A549 (cell line): ENCODE measurements at places on chromosomes 3 and 15.
A peak's percentile ranks its signal among the peaks of the same experiment; 100 is the strongest.

- DNase-seq: no peak
Observed at GRCh38 chr3:5115506-5116162, 6.5 kb upstream of the ARL8B start.

DNA sequence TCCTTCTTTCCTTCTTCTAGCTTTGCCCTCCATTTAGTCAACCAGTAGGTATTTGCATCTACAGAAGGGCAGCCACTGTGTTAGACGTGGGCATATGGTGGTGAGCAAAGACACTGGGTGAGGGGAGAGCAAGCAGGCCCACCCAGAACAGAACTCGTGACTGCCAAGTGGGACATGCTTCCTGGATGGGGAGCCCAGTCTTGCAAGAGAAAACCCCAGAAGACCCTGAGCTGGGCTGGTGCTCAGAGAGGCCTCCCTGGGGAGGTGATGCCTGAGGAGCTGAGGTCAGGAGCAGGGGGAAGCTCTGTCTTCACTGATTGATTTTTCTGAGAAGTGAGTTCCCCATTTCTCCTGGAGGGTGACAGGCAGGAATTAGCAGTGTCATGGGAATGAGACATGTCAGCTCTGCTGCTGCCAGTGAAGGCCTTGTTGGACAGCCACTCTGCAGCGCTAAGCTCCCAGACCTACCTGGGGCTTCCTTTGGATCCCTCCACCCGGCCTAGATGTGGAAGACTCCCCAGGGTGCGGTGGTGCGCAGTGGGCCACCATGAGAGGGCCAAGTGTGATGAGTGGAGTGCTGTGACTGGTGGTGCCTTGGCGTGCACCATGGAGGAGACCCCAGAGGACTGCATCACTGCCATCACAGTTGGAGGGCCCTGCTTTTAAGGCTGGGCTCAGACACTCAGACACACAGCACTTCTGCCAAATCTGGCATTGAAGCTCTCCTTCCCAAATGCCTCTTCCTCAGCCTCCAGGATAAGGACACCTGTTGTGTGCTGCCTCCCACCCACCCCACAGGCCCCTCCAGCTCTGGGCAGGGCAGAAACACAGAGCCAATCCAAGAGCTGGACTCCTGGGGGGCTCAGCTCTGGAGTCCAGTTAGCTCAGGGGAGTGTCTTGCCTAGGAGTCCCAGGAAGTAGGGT, 40.0 kb upstream of the TOPBP1 start:
- no peak for DNase-seq

DNA sequence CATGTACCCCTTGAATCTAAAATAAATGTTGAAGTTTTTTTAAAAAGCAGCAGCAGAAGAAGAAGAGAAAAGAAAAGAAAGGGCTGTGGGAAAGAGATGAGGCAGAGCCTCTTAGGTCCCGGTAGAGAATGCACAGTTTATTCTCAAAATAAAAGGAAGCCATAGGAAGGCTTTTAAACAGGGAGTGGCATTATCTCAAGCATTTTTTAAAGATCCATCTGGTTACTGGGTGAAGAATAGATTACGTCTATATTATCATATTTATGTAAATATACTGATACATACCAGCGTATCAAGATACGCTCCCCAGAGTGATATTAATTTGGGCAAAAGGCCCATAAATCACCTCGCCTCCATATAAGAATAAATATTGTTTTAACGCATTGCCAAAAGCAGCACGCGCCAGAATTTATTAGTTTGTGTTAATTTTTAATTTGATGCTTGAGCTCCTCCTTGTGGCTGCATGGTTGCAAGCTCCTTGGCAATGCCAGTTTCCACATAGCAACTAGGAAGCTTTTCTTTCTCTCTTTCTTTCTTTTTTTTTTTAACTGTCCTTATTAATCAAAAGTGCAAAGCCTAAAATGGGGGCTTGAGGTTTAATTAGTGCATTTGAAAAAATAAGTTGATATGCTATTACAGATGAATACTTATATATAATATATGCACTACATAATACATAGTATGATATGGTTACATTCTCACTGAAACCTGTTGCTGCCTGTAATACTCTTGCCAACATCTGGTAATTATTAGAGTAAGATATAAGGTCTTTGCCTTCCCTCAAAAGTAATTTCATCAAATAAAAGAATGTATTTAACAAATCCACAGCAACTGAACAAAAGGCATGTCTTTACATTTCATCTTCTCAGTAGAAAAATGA, 242.8 kb upstream of the UBE2E2 start:
- DNase-seq: peak; percentile 27

GRCh38 chr3:138834596-138835396, at the start of gene PIK3CB:
TSS of gene PIK3CB (minus strand) at chr3:138834928. CDS start at chr3:138759343, 75,585 bp downstream.
- DNase-seq: peak; percentile 83

DNA sequence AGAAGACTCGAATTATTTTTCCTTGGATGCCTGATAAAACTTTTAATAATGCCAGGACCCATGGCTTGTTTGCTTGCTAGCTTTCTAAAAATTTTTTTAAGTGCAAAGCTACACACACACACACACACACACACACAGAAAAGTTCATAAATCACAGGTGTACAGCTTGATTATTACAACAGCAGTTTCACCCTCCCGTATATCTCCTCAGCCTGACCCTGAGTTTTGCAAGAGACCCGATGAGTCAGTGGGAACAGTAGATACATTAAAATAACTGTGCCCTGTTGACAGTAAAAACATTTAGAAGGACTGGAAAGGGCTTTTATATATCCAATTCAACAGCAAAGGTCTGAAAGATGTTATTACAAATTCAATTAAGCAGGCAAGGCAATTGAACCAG, 46.7 kb downstream of the EMC4 start:
- no peak for DNase-seq

DNA sequence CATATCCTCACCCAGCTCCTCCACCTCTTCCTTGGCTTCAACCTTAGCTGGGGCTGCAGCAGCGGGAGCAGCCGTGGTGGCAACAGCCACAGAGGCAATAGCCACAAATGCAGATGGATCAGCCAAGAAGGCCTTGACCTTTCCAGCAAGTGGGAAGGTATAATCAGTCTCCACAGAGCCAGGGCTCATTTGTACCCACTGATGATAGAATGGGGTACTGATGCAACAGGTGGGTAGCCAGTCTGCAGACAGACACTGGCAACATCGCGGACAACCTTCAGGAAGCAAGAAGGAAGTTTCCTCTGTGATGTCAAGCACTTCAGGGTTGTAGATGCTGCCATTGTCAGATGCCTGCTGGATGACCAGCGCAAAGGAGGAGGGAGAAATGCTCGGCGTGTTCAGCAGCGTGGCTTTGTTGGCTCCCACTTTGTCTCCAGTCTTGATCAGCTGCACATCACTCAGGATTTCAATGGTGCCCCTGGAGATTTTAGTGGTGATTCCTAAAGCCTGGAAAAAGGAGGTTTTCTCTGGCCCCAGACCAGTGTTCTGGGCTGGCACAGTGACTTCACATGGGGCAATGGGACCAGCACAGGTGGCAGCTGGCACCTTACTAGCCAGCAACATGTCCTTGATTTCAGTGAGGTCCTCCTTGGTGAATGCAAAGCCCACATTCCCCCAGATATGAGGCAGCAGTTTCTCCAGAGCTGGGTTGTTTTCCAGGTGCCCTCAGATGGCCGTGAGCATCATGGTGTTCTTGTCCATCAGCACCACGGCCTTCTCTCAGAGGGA, 4.8 kb upstream of the PLCB2 start:
- DNase-seq: no peak

GRCh38 chr15:70013656-70014313, 83.9 kb downstream of the TLE3 start:
- no peak for DNase-seq

GRCh38 chr3:120449701-120450599, 842 bp downstream of the FSTL1 start:
- peak; percentile 49 for DNase-seq

DNA sequence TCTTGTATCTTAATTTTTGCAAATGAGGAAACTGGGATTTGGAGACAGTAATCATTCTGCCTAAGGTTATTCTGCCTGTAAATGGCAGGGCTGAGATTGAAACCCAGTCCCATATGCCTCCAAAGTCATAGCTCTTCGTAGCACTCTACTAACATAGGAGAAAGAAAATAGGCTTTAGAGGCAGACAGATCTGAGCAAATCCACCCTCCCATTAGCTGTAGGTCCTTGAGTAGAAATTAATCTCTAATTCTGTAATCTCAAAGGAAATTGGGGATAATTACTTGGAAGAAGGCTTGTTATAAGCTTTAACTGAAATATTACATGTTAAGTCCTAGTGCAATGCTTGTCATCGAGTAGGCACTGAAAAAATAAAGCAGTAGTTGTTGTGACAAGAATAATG, 252.1 kb upstream of the PEX5L start:
- DNase-seq: no peak

GRCh38 chr15:33093222-33093621, 101.3 kb downstream of the FMN1 start:
- DNase-seq: no peak

GRCh38 chr3:113838631-113839209, at the start of gene GRAMD1C:
TSS of gene GRAMD1C (plus strand) at chr3:113838788. CDS start at chr3:113838910, 122 bp downstream.
- peak; percentile 75 for DNase-seq

DNA sequence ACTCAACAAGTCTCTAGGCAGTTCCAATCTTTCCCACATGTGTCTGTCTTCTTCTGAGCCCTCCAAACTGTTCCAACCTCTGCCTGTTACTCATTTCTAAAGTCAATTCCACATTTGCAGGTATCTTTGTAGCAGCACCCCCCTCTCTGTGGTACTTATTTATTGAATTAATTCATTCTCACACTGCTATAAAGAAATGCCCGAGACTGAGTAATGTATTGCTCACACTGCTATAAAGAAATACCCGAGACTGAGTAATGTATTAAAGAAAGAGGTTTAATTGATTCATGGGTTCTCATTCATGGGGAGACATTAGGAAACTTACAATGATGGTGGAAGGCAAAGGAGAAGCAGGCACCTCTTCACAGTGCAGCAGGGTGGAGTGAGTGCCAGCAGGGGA, 1413.8 kb downstream of the SI start:
- DNase-seq: no peak

GRCh38 chr3:113118336-113118735, 93.0 kb upstream of the BOC start:
- no peak for DNase-seq

GRCh38 chr3:141294848-141295247, 63.2 kb downstream of the PXYLP1 start:
- DNase-seq: peak; percentile 33

DNA sequence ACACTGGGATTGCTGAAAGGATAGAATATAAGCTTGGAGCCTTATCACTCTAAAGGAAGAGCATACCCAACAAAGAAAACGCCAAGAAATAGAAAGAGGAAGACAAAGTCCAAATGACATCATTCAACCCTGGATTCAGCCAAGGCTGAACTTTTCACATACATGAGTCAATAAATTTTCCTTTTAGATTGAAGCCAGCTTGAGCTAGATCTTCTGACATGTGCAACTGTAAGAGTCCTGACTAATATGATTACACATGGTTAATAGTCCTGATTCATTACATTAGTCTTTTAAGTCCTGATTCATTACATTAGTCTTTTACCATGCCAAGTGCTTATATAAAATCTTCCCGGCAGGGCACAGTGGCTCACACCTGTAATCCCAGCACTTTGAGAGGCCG, 13.6 kb upstream of the DENND6A start:
- DNase-seq: no peak

DNA sequence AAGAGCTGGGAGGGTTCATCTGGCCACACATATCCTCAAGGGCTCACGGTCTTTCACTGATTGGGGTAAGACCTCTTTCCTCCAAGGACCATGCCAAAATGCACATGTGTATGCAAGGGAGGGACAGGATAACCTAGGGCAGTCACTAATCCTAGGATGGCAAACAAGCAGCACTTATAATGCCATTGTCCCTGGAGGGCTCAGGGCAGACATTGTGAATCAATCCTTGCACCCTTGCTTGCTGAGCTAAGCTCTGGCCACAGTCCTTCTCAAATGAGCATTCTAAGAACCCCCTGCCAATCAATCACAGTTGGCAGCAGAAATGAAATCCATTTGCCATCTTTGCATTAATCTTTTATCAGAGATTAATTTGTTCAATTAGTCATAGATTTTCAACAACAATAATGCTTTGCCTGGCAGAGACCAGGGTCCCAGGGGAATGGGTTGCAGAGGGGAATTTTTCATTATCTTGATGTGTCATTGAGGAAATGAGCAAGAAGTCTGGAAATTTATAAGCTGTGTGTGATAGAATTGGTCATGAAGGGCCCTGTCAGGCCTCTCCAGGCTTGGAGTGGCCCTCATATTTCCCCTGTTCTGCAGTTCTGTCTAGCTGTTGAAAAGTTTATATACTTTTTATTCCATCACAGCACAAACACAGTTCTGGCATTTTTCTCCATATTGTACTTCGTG, 57.2 kb upstream of the KY start:
- no peak for DNase-seq

- no peak for DNase-seq
Observed at GRCh38 chr3:194023501-194024280, 112.3 kb upstream of the HES1 start.

DNA sequence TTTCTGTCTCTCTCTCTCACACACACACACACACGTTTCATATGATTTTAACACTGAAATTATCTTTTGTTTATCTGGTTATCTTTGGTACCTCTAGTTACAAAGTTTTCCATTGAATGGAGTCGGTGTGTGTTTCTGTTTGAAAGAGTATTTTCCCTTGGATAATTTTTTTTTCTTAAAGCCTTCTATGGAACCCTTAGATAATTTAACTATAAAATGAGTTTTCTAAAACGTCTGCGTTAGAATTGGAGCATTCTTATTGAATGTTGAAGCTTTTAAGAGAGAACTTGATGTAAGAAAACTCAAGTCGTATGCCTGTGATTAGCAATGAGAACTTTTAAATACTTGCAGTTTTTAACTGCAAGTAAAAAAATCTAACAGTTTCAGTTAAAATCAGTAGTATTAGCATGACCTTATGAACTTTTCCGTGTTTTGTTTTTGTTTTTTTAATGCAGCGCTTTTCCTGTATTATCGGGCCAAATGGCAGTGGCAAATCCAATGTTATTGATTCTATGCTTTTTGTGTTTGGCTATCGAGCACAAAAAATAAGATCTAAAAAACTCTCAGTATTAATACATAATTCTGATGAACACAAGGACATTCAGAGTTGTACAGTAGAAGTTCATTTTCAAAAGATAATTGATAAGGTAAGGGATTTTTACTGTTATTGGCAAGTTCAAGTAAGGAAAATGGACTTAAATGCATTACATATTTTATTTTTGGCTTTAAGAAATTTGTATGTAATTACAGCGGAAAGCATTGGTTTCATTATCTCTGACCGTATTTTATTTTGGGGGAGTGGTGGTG, 3.0 kb downstream of the SMC4 start:
- DNase-seq: no peak

GRCh38 chr15:100642213-100642949, 40.0 kb downstream of the ASB7 start:
- DNase-seq: no peak

- DNase-seq: no peak
Observed at GRCh38 chr3:61780016-61780415, 218.6 kb downstream of the PTPRG start.

DNA sequence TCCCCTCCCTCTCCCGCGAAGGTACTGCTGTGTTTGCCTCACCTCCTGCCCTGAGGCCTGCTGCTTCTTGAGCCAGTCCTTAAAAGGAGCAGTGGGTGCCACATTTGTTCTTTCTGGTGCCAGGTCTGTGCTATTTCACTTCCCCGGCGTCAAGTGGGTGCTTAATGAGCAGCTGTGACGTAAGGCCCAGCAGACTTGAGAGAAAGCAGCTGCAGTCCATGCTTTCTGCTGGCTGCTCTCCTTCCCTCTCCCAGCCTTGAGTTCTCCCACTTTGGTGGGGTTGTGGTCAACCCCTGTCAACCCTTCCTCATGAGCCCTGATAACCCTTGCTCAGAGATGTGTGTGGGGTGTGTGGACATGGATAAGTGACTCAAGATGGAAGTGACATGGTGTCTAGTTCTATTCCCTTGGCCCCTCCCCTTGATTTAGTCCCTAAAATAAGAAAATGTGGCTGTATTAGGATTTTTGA, 6.9 kb downstream of the INAFM2 start:
- no peak for DNase-seq
